CD4-positive, CD25-positive, alpha-beta regulatory T cell (primary cell): ENCODE measurements at places on chromosomes 4 and X.

GRCh38 chr4:87188048-87188447 lies 32.4 kb downstream of the KLHL8 start:
- no peak for DNase-seq
- no peaks in the 10 kb centered on the region for H3K36me3 ChIP-seq
- no peak overlapping the region for H3K4me3 ChIP-seq
- H3K4me1 ChIP-seq, result no peaks in the 10 kb centered on the region

- DNase-seq, result no peak
- H3K4me3 ChIP-seq, result no peak overlapping the region
- peaks cover 6% of the 10 kb centered on the region for H3K27me3 ChIP-seq
Observed at GRCh38 chr4:6229095-6229494, 28.7 kb upstream of the JAKMIP1 start.

- H3K4me3 ChIP-seq, result no peak overlapping the region
- DNase-seq, result no peak
- no peak overlapping the region for H3K27ac ChIP-seq
- peaks cover 57% of the 10 kb centered on the region for H3K36me3 ChIP-seq
- no peaks in the 10 kb centered on the region for H3K27me3 ChIP-seq
Observed at GRCh38 chr4:1988327-1988724, 20.4 kb downstream of the NELFA start.

- DNase-seq, result no peak
- no peak overlapping the region for H3K4me3 ChIP-seq
- no peak overlapping the region for H3K27ac ChIP-seq
- no peaks in the 10 kb centered on the region for H3K27me3 ChIP-seq
- no peaks in the 10 kb centered on the region for H3K4me1 ChIP-seq
Observed at GRCh38 chr4:36709991-36710390, 428.6 kb downstream of the DTHD1 start.

- no peak overlapping the region for H3K27ac ChIP-seq
- H3K27me3 ChIP-seq, result no peaks in the 10 kb centered on the region
- no peak for DNase-seq
- H3K4me1 ChIP-seq, result no peaks in the 10 kb centered on the region
- H3K4me3 ChIP-seq, result no peak overlapping the region
- H3K36me3 ChIP-seq, result no peaks in the 10 kb centered on the region
Observed at GRCh38 chr4:612052-612748, 13.2 kb upstream of the PDE6B start.

DNA sequence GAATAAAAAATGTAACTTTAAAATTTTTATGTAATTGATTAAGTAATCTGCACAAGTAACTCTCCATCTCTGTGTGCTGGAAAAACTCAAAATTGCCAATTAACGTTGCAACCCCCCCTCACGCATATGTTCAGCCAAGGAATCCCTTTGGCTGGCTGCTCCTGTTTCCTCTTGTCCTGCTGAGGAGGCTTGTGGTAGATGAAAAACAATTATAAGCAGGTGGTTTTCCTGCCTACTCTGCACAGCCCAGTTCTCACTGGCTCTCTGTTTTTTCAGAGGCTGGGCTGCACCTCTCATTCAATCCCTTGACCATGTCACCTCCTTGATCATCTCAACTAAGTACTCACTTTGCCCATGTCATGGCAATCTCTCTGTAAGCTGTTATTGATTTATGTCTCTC lies 1068.4 kb downstream of the ARAP2 start:
- H3K4me1 ChIP-seq, result no peaks in the 10 kb centered on the region
- no peak overlapping the region for H3K4me3 ChIP-seq
- H3K36me3 ChIP-seq, result no peaks in the 10 kb centered on the region
- H3K27me3 ChIP-seq, result no peaks in the 10 kb centered on the region
- no peak overlapping the region for H3K27ac ChIP-seq

DNA sequence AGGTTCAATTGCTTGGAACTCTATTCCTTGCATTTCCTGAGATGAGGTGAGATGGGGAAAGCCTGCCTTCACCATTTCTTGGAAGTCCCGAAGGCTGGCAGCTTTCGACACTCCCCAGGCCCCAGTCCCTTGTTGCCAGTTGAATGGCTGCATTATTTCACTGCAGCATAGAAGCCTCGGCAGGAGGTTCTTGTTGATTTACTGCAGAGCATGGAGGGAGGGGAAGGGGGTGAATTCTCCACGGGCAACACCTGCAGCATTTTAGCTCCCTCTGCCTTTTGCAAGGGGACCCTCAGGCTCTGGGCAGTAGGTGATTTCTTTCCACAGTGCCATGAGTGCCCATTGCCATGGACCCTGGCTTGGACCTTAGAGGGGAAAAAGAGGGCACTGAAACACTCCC lies 10.7 kb upstream of the BCLAF3 start:
- H3K27me3 ChIP-seq, result no peaks in the 10 kb centered on the region
- H3K36me3 ChIP-seq, result no peaks in the 10 kb centered on the region
- no peaks in the 10 kb centered on the region for H3K4me1 ChIP-seq
- no peak overlapping the region for H3K27ac ChIP-seq

DNA sequence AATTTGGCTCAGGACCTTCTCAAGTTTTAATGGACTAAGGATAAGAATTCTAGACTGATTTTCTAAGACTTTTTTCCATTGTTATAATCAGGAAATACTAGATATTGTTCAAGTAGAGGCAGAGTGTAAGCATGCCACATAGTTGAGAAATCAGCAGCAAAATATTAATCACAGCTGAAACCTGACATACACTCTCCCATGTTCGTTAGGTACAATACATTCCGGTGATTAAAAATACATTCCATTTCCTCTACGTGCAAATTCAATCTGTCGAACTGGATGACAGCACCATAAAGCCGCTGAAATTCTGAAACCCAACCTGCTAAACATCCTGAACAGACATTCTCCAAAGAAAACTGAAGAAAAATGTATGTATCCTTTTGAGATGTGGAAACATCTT lies 587.6 kb upstream of the DIPK2B start:
- H3K27ac ChIP-seq, result no peak overlapping the region
- no peaks in the 10 kb centered on the region for H3K36me3 ChIP-seq
- no peaks in the 10 kb centered on the region for H3K4me1 ChIP-seq
- no peak overlapping the region for H3K4me3 ChIP-seq

DNA sequence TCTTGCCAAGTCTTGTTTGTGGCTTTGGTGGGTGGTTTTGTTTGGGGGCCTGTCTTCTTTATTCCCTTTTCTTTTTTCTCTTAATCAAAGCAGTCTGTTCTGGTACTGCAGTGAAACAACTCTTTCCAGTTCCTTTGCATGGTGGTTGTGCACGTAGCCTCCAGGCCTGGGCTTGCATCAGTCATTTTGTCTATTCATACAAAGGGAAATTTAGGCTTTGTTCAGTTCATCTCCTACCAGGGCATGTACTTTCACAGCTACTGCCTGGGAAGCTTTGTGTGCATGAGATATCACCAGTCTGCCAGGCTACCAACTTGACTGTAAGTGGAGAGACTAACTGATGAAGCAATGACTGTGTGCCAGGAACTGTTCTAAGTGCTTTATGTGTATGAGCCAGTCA lies 8.5 kb downstream of the TRIM2 start:
- no peak overlapping the region for H3K4me3 ChIP-seq
- peaks cover 7% of the 10 kb centered on the region for H3K27me3 ChIP-seq
- no peak for DNase-seq
- no peaks in the 10 kb centered on the region for H3K36me3 ChIP-seq

DNA sequence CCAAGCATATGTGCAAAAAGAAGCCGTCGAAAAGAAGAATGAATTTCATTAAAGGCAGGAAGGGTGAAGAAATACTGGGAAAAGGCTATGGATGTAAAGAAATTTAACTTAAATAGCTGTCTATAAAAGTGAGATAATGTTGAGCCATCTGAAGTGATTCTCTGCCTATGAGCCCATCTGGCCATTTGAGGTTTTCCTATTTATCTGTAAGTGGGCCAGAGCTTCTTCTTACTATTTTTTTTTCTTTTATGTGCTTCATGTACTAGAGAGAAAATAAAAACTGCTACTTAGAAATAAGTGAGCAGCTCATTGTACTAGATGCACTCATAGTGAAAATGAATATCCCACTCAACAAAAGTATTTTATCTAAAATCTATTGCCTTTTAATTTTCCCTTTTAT lies 725.7 kb downstream of the FSTL5 start:
- no peaks in the 10 kb centered on the region for H3K36me3 ChIP-seq
- H3K4me3 ChIP-seq, result no peak overlapping the region
- H3K27ac ChIP-seq, result no peak overlapping the region
- no peaks in the 10 kb centered on the region for H3K27me3 ChIP-seq
- no peaks in the 10 kb centered on the region for H3K4me1 ChIP-seq

DNA sequence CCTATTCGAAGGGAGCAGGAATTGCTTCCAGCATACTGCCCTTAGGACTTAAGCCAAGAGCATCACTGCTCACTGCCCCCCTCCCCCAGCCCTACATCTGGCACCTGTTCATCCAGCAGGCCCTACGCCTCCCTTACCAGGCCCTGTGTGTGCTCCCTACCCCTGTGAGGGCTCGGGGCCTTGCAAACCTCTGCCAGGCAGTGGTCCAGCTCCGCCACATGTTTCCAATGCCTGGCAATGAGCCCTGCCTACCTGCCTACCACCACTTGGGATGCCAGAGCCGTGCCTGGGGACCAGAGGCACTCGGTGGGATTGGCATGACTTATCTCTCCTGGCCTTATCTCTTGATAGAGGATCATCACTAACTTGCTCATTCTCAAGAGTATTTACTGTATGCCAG lies 27.5 kb upstream of the MTM1 start:
- H3K27ac ChIP-seq, result no peak overlapping the region
- DNase-seq, result no peak
- H3K4me3 ChIP-seq, result no peak overlapping the region
- no peaks in the 10 kb centered on the region for H3K36me3 ChIP-seq
- H3K27me3 ChIP-seq, result no peaks in the 10 kb centered on the region

DNA sequence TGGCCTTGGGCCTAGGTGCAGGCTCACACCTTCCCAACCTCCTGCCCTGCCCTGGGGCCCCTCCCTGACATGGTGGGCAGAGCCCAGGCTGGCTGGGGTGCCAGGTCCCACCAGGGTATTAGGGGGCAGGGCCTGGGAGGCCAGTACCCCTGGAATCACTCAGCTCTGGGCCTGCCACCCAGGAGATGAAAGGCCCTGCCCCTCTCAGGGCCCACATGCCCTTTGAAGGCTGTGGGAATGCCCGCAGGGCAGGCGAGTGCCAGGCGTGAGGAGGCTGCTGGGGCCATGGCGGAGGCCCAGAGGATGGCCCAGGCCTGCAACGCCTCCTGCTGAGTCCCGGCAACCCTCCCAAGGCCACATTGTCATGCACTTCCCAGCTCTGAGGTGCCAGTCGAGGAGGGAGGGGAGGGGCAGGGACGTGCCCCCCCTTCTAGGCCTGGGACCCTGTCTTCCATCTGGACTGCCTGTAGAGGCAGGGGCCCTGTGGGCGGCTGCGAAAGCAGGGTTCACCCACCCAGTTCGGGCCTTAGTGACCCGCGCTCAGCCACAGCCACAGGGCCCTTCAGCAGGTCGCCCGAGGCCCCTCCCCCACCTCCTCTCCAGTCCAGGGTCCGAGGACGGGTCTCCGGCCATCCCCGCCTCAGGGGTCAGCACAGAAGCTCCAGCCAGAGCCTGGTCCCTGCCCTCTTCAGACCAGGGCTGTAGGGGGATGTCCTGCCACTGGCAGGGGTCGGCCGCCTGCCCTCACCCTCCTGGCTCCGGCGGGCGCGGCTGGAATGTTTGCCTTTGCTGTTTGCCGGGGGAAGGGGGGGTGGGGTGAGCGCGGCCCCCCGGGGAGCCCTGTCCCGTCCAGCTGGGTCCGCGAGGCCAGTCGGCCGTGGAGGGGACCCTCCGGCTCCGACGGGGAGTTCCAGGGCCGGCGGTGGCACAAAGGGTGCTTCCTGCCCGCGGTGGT lies 26.7 kb upstream of the FGFR3 start:
- H3K4me3 ChIP-seq, result no peak overlapping the region
- no peaks in the 10 kb centered on the region for H3K36me3 ChIP-seq
- no peak for DNase-seq

GRCh38 chrX:10519761-10520160 lies 100.6 kb downstream of the MID1 start:
- no peaks in the 10 kb centered on the region for H3K4me1 ChIP-seq
- no peak for DNase-seq
- no peak overlapping the region for H3K27ac ChIP-seq

DNA sequence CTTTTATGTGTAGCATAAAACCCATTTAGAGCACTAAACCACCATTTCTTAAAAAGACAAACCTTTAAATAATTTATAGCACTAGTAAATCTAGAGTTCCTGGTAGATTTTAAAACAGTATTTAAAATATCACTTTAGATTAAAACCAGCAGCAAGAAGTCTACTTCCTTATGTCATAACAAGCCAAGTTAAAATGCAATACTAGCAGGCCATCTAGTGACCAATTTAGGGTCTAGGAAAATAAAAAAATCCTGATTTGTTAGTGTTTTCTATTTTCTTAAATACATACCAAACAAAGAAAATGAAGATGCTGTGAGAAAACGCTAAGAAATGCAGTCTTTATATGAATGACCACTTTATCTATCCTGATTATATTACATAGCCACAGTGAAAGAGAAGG lies 53.9 kb downstream of the PAPSS1 start:
- no peak for DNase-seq
- H3K27ac ChIP-seq, result no peak overlapping the region
- H3K36me3 ChIP-seq, result no peaks in the 10 kb centered on the region
- no peaks in the 10 kb centered on the region for H3K27me3 ChIP-seq

- no peak overlapping the region for H3K4me3 ChIP-seq
- peaks cover 29% of the 10 kb centered on the region for H3K4me1 ChIP-seq
- DNase-seq, result no peak
- no peaks in the 10 kb centered on the region for H3K36me3 ChIP-seq
- no peaks in the 10 kb centered on the region for H3K27me3 ChIP-seq
Observed at GRCh38 chr4:165204462-165204830, 2.9 kb upstream of the KLHL2 start.

DNA sequence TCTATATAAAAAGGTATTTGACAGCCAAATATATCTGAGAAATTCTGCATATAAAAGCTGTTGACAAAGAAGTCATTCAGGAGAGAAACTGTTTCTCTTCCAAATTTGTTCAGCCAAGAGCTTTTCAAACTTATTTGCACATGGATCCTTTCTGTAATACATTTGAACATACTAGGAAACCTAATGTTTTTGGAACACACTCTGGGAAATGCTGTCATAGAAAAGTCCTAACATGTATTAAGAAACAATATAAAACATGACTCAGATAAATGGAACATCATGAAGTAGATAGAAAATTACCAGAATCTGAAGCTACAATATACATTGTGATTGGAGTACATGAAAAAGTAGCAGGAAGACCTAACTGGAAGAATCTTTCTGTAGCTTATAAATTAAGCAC lies 781.5 kb upstream of the EPHA5 start:
- no peaks in the 10 kb centered on the region for H3K27me3 ChIP-seq
- H3K4me1 ChIP-seq, result no peaks in the 10 kb centered on the region

DNA sequence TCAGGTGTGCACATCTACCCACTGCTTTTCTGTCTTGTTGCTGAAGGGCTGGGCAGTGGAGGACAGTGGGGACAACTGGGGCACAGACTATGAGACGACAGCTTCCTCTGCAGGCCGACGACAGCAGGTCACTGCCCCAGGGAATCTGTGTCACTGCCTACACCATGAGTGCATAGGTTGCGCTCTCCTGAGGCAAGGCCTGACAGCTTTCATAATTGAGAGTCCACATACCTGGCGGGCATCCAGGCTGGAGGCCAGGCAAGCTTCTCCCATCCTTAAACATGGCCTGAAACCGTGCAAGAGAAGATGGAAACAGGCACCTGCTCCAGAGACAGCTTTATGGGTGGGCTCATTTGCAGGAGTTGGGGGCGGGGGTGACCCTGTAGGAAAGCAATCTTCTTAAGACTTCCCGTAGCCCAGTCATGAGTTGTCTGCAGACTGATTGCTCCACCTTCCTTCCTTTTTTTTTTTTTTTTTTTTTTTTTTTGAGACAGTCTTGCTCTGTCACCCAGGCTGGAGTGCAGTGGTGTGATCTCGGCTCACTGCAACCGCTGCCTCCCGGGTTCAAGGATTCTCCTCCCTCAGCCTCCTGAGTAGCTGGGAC lies 2.9 kb downstream of the ANOS1 start:
- H3K4me1 ChIP-seq, result no peaks in the 10 kb centered on the region
- H3K27me3 ChIP-seq, result no peaks in the 10 kb centered on the region
- DNase-seq, result no peak
